ENCODE measurements at places on chromosomes 2 and 18.

- H3K27me3 ChIP-seq: no peaks in the 10 kb centered on the region
- H3K4me3 ChIP-seq: no peak overlapping the region
- DNase-seq: no peak
Observed at GRCh38 chr2:66753660-66754059, 318.7 kb downstream of the MEIS1 start.

GRCh38 chr18:11050966-11051365 lies 98.4 kb downstream of the PIEZO2 start:
- H3K4me3 ChIP-seq: no peak overlapping the region
- H3K36me3 ChIP-seq: no peaks in the 10 kb centered on the region
- H3K4me1 ChIP-seq: no peaks in the 10 kb centered on the region
- no peaks in the 10 kb centered on the region for H3K27me3 ChIP-seq
- H3K27ac ChIP-seq: no peak overlapping the region

DNA sequence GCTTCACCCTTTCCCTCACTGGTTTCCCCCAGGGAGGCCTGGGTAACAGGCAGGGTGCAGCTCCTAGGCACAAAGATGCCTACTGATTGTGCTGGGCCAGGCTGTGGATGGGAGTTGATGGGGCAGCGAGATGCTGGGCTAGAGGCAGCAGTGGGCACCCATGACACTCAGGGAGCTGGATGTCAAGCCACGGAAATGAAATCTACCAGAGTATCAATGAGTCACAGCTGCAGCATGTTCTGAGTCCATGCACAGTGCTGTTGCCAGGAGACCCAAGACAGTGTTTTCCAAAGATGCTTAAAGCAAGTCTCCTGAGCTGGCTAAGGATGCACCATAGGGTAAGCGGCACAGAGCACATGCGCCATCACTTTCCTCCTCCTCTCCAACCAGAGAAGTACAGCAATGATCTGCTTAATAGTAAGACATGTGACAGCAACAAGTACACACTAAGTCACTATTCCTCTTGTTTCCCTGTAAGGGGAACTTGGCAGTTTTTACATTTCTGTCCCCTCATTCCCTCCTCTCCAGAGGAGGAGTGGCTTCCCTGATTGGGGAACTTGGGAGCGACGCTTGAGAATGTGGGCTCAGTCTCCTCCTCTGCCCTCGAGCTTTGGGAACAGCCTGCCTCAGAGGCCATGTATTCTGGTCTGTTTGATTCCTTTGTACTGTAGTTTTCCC lies 57.2 kb downstream of the CDC42EP3 start:
- H3K4me1 ChIP-seq: no peaks in the 10 kb centered on the region
- H3K4me3 ChIP-seq: no peak overlapping the region
- H3K36me3 ChIP-seq: no peaks in the 10 kb centered on the region
- no peak for DNase-seq

DNA sequence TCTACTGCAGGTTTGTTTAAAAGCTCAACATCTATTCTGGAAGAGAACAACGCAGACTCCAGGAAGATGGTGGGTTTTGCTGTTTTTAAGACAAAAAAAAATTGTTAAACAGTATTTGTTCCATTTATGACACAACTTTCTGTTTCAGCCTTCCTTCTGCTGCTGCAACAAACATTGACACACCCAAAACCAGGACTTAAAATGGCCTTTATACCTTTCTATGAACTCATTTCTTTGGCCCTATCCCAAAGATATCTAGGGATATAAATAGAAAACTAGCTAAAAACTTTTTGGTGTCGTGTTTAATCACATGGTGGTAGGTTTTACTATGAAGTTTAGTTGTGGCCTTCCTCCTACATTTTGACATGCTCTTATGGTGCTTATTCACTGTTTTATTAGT lies 964 bp upstream of the GALNT3 start:
- H3K27ac ChIP-seq: no peak overlapping the region
- no peaks in the 10 kb centered on the region for H3K36me3 ChIP-seq
- no peak for DNase-seq
- H3K4me3 ChIP-seq: no peak overlapping the region
- peaks cover 37% of the 10 kb centered on the region for H3K27me3 ChIP-seq
- no peaks in the 10 kb centered on the region for H3K4me1 ChIP-seq

GRCh38 chr2:173027181-173028128 lies 48.2 kb upstream of the MAP3K20 start:
- no peaks in the 10 kb centered on the region for H3K36me3 ChIP-seq
- DNase-seq: peak; percentile 65
- H3K4me3 ChIP-seq: peak overlapping the region; percentile 27
- no peaks in the 10 kb centered on the region for H3K27me3 ChIP-seq
- H3K4me1 ChIP-seq: peaks cover 50% of the 10 kb centered on the region
- peak overlapping the region; percentile 92 for H3K27ac ChIP-seq

DNA sequence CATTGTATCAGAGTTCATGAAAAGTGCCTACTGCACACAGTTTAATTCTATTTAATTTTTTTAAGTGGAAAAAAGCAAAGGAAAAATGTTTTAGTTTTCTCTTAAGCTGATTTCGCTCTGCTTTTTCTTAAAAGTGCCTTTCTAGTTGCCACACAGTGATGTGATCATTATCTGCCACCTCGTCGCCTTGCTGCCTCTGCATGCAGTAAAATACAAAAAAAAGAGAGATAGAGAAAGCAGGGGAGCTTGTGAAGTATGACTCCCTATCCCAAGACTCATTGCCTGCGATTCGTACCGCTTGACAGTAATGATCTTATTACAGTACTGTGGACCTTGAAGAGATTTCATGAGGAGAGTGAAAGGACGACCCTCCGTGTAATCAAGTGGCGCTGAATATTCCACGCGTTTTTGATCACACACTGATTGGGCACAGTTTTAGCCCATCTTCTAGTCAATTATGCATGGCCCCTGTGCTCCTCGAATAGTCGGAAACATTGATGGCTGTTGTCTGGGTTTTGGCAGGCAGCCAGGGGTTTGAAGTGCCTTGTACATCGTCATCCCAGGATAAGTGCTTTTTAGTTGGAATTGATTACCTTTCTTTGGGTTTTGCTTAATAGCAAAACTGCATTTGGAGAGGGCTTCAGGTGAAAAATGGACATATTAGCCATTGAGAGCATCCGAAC lies 188.3 kb downstream of the GBX2 start:
- no peak overlapping the region for H3K4me3 ChIP-seq
- H3K4me1 ChIP-seq: no peaks in the 10 kb centered on the region
- no peak for DNase-seq
- H3K36me3 ChIP-seq: no peaks in the 10 kb centered on the region
- no peaks in the 10 kb centered on the region for H3K27me3 ChIP-seq

- no peak for DNase-seq
- H3K4me3 ChIP-seq: no peak overlapping the region
- no peaks in the 10 kb centered on the region for H3K4me1 ChIP-seq
- H3K27me3 ChIP-seq: no peaks in the 10 kb centered on the region
- no peak overlapping the region for H3K27ac ChIP-seq
- no peaks in the 10 kb centered on the region for H3K36me3 ChIP-seq
Observed at GRCh38 chr2:172119089-172119488, 16.4 kb upstream of the DLX2 start.

GRCh38 chr2:45935791-45936622 lies 284.5 kb downstream of the PRKCE start:
- peak; percentile 98 for DNase-seq
- H3K4me1 ChIP-seq: peaks cover 32% of the 10 kb centered on the region
- H3K27me3 ChIP-seq: no peaks in the 10 kb centered on the region
- no peaks in the 10 kb centered on the region for H3K36me3 ChIP-seq
- peak overlapping the region; percentile 75 for H3K27ac ChIP-seq
- H3K4me3 ChIP-seq: no peak overlapping the region

DNA sequence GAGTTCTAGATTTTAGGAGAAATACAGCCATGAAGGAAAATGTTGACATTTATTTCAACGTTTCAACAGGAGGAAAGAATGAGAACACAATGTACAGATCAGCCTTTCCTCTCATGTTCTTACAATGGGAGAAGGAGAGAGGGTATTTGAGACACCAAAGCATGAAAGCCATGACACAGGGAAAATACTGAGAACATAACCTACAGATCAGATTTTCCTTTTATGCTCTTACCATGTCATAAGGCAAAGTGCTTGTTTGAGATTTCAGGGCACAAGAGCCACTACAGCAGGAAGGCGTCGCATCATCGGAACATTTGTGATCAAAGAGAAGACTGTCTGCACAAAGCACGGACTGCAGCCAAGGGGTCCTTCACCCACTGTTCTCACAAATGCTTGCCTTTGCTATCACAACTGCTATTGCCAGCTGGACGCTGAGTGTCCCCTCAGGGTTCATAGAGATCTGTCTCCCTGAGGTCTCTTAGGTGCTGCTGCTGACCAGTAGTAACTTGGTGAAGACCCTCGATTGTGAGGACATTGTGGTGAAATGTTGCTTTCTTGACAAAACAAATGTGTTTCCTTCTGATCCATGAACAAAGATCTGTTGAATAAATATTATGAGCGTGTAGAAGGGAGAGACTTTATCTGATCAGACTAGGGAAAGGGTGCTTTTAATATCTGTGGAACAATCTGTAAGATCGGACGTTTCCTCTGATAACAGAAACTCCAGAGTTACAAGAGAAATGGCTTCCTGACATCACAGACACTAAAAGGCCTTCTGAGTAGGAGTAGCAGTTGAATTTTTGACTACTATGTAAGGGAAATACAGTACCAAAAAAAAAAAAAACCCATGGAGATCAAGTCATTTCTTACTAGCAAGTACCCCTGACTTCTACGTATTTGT lies 6.4 kb upstream of the IL1RL1 start:
- no peak overlapping the region for H3K4me3 ChIP-seq
- DNase-seq: no peak
- no peaks in the 10 kb centered on the region for H3K4me1 ChIP-seq
- no peaks in the 10 kb centered on the region for H3K27me3 ChIP-seq

DNA sequence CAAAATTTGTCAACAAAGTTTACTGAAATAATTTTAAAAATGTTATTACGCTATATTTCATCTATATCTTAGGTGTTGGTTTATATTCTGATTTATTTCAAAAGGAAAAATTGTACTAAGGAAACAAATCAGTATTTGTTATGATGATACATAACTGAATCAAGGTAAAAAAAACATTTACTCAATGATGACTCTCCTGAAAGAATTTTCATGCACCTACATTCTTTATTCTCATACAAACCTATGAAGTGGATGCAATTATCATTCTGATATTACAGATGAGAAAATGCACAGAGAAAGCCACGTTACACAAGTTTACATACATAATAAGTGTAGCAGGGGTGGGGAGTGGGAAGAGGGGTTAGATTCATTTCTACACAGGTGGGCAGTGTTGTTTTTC lies 422.4 kb downstream of the DSEL start:
- H3K4me1 ChIP-seq: no peaks in the 10 kb centered on the region
- no peaks in the 10 kb centered on the region for H3K27me3 ChIP-seq
- H3K36me3 ChIP-seq: no peaks in the 10 kb centered on the region
- no peak overlapping the region for H3K27ac ChIP-seq
- H3K4me3 ChIP-seq: no peak overlapping the region

- DNase-seq: no peak
- no peaks in the 10 kb centered on the region for H3K36me3 ChIP-seq
- no peak overlapping the region for H3K27ac ChIP-seq
- no peaks in the 10 kb centered on the region for H3K4me1 ChIP-seq
- H3K27me3 ChIP-seq: no peaks in the 10 kb centered on the region
Observed at GRCh38 chr2:187966924-187967323, 324.8 kb upstream of the GULP1 start.

- peaks cover 9% of the 10 kb centered on the region for H3K4me1 ChIP-seq
- no peaks in the 10 kb centered on the region for H3K36me3 ChIP-seq
- DNase-seq: no peak
- no peak overlapping the region for H3K27ac ChIP-seq
- no peak overlapping the region for H3K4me3 ChIP-seq
Observed at GRCh38 chr2:66429693-66430504, 5.0 kb upstream of the MEIS1 start.

Measured in psoas muscle (tissue), 8 donors.